ENCODE measurements at places on chromosomes 2 and 18. TPM values are rescaled to one million over a fixed set of nuclear protein-coding genes. Genes with fewer than 3 reads are reported as not detected.

- no peaks in the 10 kb centered on the region for H3K36me3 ChIP-seq
- peaks cover 38% of the 10 kb centered on the region for H3K4me1 ChIP-seq
- H3K4me3 ChIP-seq: no peak overlapping the region
- no peak for DNase-seq
- H3K27me3 ChIP-seq: no peaks in the 10 kb centered on the region
Measured at GRCh38 chr2:38610851-38611801, 8.4 kb upstream of the HNRNPLL start.

GRCh38 chr2:66560683-66561082 is 125.8 kb downstream of the MEIS1 start:
- H3K27me3 ChIP-seq: peaks cover 5% of the 10 kb centered on the region
- H3K4me3 ChIP-seq: no peak overlapping the region
- no peaks in the 10 kb centered on the region for H3K4me1 ChIP-seq
- H3K27ac ChIP-seq: no peak overlapping the region
- no peak for DNase-seq

- H3K36me3 ChIP-seq: peaks cover 51% of the 10 kb centered on the region
- DNase-seq: no peak
- no peak overlapping the region for H3K4me3 ChIP-seq
- H3K27ac ChIP-seq: no peak overlapping the region
Measured at GRCh38 chr2:221437056-221437455, 135.0 kb downstream of the EPHA4 start.

DNA sequence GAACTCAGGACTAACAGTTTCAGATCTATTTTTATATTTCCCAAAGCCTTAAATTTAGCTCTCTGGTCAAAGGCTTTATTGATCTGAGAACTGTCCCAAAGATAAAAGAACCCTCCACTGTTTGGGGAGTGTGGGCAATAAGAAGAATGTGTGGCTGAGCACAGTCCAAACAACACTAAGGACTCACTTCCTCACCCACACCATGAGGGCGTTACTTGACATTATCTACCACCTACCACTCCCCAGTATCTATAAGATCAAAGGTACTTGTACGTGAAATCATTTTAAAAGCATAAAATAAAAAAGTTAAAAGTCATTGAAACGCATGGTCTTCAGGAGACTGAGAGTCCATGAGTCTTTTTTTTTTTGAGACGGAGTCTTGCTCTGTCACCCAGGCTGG is 54.6 kb upstream of the NFU1 start:
- no peak for DNase-seq
- H3K36me3 ChIP-seq: peaks cover 59% of the 10 kb centered on the region
- H3K4me1 ChIP-seq: peaks cover 34% of the 10 kb centered on the region
- H3K27ac ChIP-seq: peak overlapping the region; percentile 66

Gene PLEKHH2
- total RNA-seq: 0.40 TPM

Gene WDR7
- total RNA-seq: 41.5 TPM

DNA sequence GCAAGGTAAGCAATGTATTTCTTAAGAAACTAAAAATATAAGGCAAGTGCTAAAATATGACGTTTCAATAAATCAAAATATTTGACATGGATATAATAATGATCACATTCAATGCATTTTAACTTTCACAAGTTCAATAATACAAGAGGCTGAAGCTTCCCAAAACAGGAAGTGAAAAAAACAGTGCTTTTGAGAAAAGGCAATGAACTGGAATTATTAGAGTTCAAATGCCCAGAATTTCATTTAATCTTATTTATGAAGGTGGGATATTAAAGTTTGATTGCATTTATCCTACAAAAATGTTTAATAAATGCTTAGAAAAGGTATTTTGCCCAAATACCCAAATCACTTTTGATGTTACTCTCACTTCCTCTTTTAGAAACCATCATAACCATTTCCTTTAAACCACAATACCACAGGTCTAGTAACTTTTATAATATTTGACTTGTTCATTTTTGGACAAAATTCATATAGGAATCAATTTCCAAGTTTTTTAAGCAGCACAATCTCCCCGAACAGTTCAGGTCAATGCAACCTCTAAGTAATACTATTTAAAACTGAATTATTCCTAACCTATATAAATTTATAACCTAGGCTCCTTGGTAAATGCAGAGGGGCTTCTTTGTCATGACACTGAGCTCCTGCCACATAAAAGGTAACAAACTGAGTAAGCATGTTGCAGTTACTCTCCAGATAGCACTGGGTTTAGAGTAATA is 2.1 kb downstream of the NCKAP1 start:
- H3K27ac ChIP-seq: no peak overlapping the region
- H3K4me3 ChIP-seq: peak overlapping the region; percentile 20
- peaks cover 73% of the 10 kb centered on the region for H3K27me3 ChIP-seq
- H3K4me1 ChIP-seq: peaks cover 28% of the 10 kb centered on the region

- no peaks in the 10 kb centered on the region for H3K4me1 ChIP-seq
- H3K27me3 ChIP-seq: peaks cover 15% of the 10 kb centered on the region
- H3K27ac ChIP-seq: no peak overlapping the region
- DNase-seq: no peak
- H3K36me3 ChIP-seq: no peaks in the 10 kb centered on the region
- no peak overlapping the region for H3K4me3 ChIP-seq
Measured at GRCh38 chr2:232492963-232493700, 5.5 kb upstream of the ECEL1 start.

Data from activated CD4-positive, alpha-beta T cell treated with anti-CD3 and anti-CD28 coated beads, Interleukin-2, amount 10 ng/mL, durations not matched to agents 7 days and 5 days (primary cell).